Activated naive CD4-positive, alpha-beta T cell (primary cell): ENCODE measurements at places on chromosomes 7 and 10.

DNA sequence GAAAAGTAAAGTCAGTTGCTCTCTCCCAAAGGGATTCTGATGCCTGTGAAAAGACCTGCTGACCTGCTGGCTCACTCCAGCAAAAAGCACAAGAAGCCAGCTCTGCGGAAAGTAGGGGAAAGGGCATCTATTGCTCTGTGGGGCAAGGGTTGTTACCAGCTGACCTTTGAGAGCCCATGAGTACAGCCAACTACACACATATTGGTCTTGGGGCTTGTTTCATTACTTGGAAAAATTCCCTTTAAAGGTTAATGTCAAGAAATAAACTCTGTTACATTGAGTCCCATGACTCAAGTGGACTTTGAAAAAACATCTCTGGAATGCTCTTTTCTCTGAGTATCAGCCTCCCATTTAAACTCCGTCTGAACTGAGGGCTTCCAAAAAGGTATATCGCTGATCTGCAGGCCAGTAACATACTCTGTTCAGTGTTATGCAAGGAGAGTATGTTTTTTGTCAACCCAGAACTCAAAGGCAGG lies 53.2 kb downstream of the PANK1 start:
- no peak for DNase-seq

DNA sequence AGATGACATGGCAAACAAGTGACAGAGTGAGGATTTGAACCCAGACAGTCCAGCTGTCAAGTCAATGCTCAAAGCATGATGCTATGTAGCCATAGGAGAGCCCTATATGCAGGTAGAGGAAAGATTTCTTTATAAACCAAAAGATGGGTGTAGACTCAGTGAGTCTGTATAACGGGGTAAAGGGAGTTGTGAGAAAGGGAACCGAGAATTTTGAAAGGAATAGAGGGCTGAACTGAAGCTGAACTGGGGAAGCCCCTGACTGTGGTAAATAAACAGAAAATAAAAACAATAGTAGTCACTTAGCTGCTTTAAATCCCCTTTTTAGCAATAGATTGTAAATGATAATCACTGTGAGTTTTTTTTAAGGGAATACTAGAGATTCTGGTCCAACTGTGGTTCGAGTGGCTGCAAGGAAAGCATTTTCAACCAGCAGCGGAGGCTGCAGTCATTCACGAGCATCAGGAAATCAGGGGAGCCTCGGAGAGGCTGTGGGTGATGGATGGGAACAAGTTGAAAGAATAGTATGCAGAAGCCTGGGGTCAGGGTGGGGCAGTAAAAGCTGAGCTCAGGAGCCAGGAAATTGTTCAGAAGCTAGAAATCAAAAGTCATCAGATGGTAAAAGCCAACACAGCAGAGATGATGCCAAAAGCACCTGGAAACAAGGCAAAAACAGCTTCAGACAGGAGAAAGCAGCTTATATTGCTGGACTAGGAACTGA lies 393.5 kb downstream of the GFRA1 start:
- no peak for DNase-seq

GRCh38 chr10:86176850-86177536 lies 189.6 kb downstream of the GRID1 start:
- no peak for DNase-seq

DNA sequence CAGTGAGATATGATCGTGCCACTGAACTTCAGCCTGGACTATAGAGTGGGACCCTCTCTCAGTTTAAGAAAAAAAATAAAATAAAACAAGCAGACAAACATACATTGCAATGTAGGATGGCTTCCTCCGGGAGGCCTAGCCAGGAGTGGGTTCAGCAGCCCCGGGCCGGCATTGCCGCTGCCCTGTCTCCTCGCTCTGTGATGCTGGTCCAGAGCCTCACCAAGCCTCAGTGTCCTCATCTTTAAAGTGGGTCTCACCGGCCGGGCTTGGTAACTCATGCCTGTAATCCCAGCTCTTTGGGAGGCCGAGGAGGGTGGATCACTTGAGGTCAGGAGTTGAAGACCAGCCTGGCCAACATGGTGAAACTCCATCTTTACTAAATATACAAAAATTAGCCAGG lies 71.6 kb downstream of the PTPRE start:
- DNase-seq: no peak

GRCh38 chr7:39602351-39602750 lies 21.0 kb upstream of the RALA start:
- no peak for DNase-seq

- DNase-seq: no peak
Measured at GRCh38 chr10:26810435-26811026, 50.2 kb downstream of the ABI1 start.

DNA sequence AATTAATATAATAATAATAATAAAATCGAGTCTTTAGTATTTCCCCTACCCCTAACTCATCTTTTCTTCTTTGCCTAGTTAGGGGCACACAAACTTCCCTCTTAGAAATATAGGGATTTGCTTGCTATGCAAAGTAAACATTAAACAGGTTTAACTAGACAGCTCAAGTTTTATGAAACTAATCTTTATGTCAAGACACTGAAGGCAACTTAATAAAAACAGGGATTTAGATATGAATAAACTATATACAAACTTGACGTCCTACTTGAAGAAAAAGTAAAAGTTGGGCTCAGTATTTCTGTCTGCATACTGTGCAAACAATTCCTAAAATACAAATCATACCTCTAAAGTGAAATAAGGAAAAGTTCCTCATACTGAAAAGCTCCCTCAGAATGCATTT lies 52.1 kb upstream of the CAV2 start:
- DNase-seq: no peak

DNA sequence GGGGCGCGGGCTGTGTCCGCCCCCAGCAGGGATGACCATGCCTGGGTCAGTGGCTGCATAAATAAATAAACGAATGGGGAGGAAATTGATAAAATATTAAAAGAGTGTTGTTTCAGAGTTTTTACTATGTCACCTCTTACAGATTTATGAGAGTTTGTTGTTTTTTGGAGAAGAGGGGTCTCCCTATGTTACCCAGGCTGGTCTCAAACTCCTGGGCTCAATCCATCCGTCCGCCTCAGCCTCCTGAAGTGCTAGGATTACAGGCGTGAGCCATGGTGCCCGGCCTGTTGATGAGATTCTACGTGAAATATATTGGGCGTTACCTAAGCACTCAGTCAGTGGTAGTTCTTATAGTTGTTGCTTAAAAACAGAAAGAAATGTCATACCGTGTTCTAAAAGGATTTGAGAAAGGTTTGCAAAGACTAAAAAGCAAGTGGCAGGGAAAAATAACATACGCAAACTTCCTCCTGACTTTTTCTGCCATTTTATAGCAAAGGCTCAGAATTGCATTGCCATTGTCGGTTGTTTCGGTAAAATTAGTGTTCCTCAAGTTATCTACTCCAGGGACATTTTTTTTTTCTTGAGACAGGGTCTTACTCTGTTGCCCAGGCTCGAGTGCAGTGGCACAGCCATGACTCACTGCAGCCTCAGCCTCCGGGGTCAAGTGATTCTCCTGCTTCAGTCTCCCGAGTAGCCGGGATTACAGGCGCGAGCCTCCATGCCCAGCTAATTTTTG lies 39.5 kb upstream of the FOXK1 start:
- DNase-seq: no peak

DNA sequence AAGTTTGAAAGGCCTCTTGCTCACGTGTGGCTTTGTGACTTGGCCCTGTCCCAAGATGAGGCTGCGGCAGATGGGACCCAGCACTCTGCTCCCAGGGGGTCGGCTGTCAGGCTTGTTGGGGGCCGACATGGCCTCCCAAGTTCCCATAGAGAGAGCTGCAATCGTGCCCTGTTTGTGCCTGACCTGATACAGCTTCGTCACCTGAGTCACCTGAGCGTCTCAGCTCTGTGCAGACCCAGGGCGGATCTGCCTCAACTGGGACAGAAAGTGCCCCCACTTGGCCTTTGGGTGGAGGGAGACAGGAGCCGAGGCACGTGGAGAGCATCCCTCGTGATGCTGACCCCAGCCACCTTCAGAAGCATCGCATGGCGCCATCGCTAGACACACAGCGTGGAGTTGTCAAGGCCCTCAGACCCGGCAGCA lies 21.7 kb downstream of the PAPOLB start:
- no peak for DNase-seq

DNA sequence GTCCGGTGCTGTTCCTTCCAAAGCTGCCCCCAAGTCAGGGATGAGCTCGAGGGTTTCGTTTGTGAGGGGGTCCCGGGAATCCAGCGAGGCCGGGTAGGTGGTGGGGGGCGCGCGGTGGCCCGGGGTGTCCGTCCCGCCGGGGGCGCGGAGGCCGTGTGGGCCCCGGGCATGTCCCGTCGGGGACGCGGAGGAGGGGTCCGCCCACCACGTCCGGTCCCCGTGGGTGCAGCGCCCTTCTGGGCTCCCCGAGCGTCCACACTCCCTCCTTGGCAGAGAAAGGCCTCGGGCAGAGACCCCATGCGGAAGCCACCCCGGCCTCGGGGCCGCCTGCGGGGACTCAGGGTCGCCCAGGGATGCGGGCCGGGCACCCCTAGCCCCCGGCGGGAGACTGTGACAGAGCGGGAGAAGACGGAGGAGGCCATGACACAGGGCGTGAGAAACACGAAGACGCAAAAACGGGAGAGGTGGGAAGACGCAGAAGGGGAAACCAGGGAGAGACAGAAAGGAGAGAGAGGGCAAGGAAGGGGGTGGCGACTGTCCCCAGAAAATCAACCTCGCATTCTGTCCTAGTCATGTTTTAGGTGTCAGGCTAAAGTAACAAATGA lies 640 bp upstream of the ZNF425 start:
- no peak for DNase-seq

- no peak for DNase-seq
Measured at GRCh38 chr7:131898418-131898817, 342.0 kb upstream of the PODXL start.

DNA sequence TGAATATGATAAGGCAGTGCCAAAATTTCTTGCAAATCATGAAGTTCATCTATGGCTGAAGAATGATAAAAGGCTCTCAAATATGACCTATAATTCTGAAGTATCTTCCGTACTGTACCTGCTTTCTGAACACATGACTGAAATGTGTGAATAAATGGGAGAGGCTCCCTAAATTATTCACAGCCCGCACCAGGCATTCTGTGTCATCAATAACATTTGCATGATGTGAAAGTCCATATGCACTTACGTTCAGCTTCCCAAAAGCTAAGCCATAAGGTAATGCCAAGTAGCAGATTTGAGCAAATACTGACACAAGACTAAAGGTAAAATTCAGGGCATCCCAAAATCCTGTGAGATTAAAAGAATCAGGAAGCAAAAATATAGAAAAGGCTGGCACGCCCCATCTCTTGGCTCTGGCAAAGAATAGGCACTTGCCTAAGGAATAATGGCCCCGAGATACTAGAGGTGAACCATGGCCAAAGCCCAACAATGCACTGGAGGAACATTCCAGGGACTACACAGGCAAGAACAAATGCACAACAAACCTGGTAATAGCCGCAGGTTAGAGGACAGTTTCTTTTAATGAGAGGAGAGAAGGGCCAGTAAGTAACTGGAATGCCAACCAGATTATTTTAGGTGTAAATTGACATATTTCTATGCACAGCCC lies 280.5 kb downstream of the IPMK start:
- DNase-seq: no peak

- no peak for DNase-seq
Measured at GRCh38 chr10:70943841-70944466, 55.6 kb upstream of the PCBD1 start.

- no peak for DNase-seq
Measured at GRCh38 chr7:100825751-100826513, 1.4 kb downstream of the EPHB4 start.

DNA sequence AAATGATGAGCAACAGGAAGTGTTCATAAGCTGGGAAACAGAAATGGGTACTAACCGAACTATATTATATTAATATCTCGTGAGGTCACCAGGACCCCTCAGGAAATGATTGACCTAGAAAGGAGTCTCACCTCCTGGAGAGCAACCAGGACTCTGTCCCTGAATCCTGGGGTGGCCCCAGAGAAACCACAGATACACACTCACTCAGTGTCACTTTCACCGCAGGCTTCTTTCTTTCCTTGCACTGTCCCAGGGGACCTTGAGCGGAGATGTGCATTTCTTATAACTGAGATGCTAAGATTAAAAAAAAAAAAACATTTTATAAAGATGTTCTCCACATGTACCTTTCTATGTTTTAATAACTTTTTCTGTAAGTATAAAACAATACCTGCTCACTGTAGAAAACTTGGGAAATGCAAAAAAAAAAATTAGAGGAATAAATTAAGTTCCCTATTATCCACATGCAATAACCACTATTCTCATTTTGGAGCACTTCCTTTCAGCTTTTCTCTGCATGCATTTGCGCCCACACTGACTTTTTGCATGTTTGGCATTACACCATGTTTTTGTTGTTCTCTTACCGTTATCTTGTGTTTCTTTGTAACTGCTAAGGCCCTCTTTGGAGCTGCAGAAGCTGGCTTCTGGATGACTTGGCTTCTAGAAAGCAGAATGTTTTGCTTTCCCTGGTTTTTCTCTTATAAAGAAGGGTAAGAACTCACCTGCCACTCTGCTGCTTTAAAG lies 15.0 kb downstream of the NOD1 start:
- no peak for DNase-seq

- no peak for DNase-seq
Measured at GRCh38 chr7:73828107-73828803, 2.5 kb upstream of the CLDN4 start.

GRCh38 chr10:63889803-63890202 lies 368.6 kb downstream of the REEP3 start:
- no peak for DNase-seq

GRCh38 chr7:101784292-101785127 lies 32.9 kb upstream of the CUX1 start:
- no peak for DNase-seq

DNA sequence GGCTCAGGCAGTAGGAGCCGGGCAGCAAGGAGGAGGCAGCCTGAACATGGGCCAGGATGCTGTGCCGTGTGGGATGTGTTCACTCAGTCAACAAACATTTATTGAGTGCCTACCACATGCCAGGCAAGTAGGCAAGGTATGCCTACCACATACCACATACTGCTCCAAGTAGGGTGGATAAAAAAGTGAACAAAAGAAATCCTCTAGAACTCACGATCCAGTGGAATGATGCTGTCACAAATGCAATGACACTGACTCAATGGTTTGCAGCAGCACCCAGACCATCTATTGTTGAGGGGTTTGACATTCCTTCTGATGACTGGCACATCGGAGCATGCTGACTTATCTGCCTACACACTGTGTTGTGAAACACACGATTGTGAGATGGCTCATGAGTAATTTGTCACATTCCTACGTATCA lies 413.5 kb downstream of the NRG3 start:
- no peak for DNase-seq

GRCh38 chr10:17100586-17100985 lies 29.0 kb downstream of the CUBN start:
- no peak for DNase-seq

DNA sequence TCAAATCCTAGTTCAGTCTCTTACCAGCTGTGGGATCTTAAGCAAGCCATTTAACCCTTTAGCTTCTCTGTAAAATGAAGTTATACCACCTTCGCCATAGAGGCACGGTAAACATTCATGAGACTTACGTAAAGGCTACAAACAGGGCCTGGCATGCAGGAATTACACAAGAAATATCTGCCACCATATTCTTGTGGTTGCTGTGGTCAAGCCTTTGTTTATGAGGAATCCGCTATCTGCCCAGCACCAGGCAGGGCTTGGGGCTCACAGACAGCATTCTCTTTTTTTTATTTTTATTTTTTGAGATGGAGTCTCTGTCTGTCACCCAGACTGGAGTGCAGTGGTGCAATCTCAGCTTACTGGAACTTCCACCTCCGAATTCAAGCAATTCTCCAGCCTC lies 9.9 kb downstream of the AIFM2 start:
- DNase-seq: no peak

- DNase-seq: no peak
Measured at GRCh38 chr7:107179326-107180164, 10.7 kb downstream of the HBP1 start.
